ENCODE measurements at places on chromosomes 7 and 10.

DNA sequence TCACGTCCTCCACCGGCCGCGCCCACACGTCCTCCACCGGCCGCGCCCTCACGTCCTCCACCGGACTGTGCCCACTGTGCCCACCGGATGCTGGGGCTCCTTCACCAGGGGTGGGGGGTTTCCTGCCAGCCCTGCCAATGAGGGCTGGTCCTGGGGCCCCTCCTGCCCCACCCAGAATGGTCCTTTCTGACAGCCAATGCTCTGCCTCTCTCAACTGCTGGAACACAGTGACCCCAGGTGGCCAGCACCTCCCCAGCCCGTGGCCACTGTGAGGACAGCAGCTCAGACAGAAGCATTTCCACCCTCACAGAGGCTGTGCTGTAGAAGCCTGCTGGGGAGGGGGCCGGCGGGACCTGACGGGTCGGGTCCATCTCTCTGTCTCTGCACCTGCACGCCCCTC is 90.1 kb upstream of the DNAAF5 start:
- DNase-seq, result no peak

DNA sequence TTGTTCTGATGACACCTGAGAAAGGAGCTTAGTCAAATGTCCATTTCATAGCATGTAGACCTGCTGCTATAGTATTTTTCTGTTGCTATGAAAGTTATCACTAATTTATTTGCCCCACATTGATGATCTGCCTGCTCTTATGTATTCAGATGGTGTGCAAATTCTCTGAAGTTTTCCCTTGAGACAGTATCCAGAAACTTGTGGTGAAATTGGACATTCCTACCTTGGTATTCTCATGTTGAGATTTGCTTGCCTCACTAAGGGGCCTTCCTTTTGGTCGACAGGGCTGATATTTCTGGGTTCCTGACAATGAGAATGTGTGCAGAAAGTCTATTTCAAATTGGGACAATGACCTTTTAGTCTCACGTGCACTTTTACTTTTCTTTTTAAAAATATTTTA is 253.2 kb upstream of the FZD8 start:
- DNase-seq, result no peak

DNA sequence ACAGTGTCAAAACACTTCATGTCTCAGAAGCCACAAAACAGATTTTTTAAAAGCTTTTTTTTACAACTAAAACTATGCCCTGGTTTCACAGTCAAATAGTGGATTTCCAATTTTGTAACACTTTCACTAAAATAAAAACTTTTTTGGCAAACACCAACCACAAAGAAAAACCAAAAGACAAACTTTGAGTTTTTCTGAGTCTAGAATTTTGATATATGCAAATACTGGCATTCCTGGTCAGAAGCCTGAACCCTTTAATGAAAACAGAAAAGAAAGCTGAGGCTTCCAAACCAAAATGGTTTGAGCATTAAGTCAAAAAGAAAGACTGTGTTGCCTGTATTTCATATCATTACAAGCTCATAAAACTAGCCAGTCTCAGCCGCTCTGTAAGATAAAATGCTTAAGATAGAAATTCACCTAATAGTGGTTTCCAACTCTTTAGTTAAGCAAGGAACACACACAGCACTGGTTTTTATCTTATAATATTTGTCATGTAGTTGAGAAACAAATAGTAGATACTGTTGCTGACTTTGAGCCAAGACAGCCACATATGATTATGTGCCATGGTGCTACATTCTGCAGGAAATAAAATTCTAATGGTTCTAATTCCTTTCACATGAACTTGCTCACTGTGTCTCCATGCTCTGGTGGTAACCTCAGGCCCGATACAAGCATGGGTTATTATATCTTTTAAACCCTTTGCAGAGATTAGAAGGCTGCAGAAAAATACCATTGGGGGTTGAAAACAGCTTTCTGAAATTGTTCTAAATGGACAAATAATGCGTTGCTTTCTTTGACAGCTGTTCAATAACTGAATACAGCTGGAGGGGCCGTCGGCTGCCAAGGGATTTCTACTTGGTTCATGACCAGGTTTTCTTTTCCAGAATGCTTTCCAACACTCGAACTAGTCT is 49.4 kb downstream of the FAM171A1 start:
- no peak for DNase-seq

- no peak for DNase-seq
Measured at GRCh38 chr7:94375691-94376090, 19.0 kb upstream of the COL1A2 start.

- DNase-seq, result no peak
Measured at GRCh38 chr10:37865957-37866803, 8.8 kb upstream of the ZNF248 start.

- DNase-seq, result peak; percentile 83
Measured at GRCh38 chr10:80453842-80454512, at the start of gene TSPAN14. Gene TSPAN14 (plus strand): TSS chr10:80454310. CDS start chr10:80489234, 34,924 bp downstream.

GRCh38 chr7:2242541-2243429 is 759 bp downstream of the NUDT1 start:
- DNase-seq, result no peak

GRCh38 chr7:2241580-2242540 is at the start of the genes MRM2 and NUDT1:
Gene MRM2 (minus strand): TSS chr7:2242205. CDS start chr7:2242169, 36 bp downstream.
Gene NUDT1 (plus strand): TSS chr7:2242226. CDS start chr7:2244575, 2,349 bp downstream.
- DNase-seq, result peak; percentile 91

DNA sequence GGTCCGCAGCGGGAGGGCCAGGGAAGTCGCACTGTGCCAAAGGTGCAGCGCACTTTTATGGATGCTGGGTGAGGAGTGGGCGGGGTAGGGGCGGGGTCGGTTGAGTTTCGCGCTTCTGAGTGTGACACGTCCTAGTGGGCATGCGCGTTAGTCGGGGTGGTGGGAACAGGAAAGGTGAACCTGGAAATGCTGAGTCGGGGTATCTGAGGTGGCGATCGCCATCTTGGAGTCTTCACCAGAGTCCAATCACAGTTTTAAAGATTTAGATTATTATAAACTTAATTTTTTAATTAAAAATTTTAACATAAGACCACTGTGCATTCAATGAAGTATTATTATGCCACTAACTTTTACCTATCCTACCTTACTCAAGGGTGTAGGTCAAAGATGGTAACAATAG is 45.7 kb downstream of the ZNF138 start:
- no peak for DNase-seq

DNA sequence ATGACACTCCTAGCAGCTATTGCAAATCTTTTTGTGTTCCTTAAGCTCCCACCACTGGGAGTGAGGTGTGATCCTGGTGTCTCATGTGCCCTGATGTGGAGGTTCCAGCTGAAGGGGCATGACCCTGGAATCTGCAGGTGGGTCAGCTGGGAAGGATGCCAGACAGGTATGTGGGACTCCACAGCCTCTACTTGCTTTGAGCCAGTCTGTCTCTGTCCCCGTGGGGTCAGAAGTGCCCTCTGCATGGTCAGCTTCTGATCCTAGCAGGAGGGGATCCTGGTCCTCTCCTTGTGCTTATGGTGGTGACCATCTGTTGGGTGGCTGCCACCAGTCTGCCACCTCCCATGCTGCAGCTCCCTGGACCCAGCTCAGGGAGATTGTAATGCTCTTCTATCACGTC is 51.1 kb upstream of the COMTD1 start:
- DNase-seq, result no peak

DNA sequence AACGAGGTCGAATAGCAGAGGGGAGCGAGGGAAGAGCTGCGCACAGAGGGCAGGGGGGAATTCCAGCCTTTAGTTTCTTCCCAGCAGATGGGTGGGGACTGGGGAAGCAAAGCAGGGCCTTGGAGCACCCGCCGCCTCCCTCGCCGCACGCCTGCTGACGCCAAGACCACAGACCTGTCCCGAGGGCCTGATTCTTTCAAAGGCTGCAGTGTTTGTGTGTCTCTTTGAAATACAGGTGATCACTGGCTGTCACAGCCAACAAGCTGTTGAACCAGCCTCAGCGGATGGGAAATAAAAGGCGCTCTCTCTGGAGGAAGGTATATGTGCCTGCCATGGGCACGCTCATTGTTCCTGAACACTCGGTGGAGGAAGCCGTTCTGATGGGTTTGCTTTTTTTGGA is 119.3 kb downstream of the FAM53B start:
- DNase-seq, result no peak

DNA sequence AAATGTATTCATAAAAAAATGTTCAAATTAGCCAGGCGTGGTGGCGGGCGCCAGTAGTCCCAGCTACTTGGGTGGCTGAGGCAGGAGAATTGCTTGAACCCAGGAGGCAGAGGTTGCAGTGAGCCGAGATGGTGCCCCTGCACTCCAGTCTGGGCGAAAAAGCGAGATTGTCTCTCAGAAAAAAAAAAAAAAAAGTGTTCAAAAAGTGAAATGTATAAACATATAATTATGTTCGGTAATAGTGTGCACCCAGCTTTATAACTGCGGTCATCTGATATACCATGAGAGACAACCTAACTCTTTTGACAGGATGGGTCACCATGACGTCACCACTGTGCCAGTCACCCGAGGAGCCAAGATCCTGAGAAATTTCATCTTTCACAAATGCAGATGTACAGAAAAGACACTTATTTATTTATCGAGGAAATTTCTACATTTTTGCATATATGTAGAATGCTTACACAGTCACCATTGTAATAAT is 594 bp upstream of the RP9 start:
- no peak for DNase-seq

GRCh38 chr10:65501259-65501658 is 1424.6 kb upstream of the LRRTM3 start:
- no peak for DNase-seq

- no peak for DNase-seq
Measured at GRCh38 chr10:116995648-116996047, 9.3 kb downstream of the SHTN1 start.

DNA sequence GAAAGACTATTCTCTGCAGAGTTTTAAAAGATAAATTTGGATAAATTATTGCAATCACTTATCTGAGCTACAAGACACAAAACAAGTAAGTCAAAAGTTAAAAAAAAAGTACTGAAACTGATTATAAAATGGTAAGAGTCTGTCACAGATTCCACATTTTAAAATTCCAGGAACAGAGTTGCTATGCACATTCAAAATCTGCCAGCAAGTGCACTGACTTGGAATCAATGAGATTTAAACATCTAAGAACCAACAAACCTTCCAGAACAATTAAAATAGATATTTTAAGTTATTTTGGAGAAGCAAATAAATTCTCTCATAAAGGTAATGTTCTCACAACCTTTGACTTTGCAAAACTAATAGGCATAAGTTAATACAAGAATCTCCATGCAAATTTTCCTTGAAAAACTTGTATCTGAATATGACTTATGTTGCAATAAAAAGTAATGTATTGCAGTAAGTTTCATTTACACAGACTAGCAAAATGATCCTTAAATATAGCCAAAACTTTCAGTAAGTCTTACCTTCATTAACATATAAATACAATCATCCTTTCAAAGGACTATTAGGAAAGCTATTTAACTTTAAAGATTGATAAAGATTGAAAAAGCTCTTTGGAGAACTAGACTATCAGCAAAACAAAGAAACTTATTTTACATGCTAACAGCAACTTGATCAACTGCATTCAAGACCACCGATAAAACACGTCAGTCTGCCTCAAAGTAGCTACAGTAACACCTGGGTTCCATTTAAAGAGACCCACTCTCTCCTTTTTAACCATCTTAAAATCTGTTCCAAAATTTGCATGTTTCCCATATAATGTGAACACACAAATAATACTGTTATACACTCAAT is 4.4 kb downstream of the ETV1 start:
- DNase-seq, result no peak

DNA sequence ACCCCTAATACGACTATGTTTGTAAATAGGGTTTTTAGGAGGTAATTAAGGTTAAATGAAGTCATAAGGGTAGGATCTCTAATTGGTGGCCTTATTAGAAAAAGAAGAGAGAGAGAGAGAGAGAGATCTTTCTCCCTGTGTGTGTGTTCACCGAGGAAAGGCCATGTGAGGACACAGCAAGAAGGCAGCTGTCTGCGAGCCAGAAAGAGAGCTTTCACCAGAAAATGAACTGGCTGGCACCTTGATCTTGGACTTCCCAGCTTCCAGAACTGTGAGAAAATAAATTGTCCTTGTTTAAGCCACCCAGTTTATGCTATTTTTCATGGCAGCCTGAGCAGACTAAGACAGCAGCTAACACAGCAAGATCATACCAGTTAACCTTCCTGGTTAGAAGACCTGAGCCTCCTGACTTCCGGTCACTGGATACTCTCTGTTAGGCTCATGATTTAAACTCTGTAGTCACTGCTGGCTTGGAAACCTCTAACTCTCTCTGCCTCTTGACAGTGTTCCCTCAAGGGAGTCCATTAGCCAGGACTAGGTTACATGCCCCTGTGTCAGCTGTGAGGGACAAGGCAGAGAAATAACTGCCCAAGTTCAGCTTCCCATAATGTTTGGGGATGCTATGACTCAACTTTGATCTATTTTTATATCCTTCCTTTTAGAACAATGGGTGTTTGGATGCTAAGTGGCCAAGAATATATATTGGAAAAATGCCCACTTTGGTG is 102.3 kb downstream of the DYNC1I1 start:
- no peak for DNase-seq

DNA sequence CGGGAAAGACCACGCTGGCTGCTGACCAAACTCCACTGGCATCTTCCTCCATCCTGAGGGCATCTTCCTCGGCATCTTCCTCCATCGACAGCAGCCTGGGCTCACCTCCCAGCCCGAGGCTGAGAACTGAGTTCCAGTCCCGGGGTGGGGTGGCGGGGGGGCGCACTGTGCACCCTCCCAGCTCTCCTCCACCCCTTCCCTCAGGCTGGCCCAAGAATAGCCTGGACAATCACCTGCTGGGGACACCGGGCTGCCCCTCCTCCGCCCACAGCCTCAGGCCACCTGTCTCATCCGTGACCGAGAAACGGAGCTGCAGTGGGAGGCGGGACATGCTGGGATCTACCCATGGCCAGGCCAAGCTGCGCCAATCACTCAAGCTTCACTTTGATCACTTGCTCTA is 37.2 kb downstream of the DIP2C start:
- no peak for DNase-seq

DNA sequence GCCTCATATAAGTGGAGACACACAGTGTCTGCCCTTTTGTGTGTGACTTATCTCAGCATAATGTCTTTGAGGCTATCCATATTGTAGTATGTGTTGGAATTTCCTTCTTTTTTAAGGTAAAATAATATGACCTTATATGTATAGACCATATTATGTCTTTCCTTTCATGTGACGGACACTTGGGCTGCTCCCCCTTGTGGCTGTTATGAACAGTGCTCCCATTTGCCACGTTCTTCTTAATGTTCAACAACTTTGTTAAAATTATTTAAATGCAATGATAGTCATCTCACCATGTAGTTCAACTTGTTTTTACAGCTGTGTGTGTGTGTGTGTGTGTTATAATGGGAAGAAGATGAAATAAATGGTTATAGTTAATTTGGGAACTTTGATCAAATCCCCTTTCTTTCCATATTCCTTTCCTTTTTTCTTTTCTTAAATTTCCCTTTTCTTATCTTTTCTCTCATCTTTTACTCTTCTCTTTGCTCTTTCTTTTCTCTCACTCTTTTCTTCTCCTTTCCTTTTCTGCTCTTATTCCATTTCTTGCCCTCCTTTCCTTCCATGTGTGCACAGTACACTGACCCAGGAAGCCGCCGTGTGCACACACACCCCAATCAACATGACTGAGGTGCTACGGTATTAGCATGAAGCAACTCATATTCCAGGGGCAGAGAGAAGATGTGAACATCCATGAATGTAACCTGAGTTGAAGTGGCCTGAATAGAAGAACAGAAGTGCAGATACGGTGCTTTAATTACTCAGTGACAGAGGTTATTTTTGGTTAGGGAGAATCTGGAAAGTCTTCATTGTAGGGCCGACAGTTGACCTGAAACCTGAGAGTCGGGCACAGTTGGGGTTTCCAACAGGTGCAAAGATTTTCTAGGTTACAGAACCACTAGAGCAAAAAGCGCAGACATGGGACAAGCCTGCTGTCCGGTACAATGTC is 596.6 kb downstream of the SDK1 start:
- DNase-seq, result peak; percentile 43

- no peak for DNase-seq
Measured at GRCh38 chr10:129029051-129029450, 438.0 kb upstream of the MGMT start.

GRCh38 chr10:32148864-32149251 is 92.6 kb upstream of the KIF5B start:
- DNase-seq, result no peak

Data from HEK293T (cell line).